Right lobe of liver (tissue), 6 donors: ENCODE measurements at places on chromosomes 4 and X. TPM values are rescaled to one million over a fixed set of nuclear protein-coding genes. Genes with fewer than 3 reads are reported as not detected.

Gene SLC10A6
- not detected for total RNA-seq

Gene HSD17B13
- total RNA-seq, result 46.2 TPM

Gene RNF150
- 1.2 TPM for total RNA-seq

Gene COMMD8
- 5.4 TPM for total RNA-seq

Gene TRAM1L1
- total RNA-seq, result not detected

Gene TEC
- 2.3 TPM for total RNA-seq

Gene C4orf46
- total RNA-seq, result 1.7 TPM

Gene ETDB
- total RNA-seq, result not detected

Gene RRH
- not detected for total RNA-seq
